ENCODE measurements at places on chromosomes 2 and 18.

DNA sequence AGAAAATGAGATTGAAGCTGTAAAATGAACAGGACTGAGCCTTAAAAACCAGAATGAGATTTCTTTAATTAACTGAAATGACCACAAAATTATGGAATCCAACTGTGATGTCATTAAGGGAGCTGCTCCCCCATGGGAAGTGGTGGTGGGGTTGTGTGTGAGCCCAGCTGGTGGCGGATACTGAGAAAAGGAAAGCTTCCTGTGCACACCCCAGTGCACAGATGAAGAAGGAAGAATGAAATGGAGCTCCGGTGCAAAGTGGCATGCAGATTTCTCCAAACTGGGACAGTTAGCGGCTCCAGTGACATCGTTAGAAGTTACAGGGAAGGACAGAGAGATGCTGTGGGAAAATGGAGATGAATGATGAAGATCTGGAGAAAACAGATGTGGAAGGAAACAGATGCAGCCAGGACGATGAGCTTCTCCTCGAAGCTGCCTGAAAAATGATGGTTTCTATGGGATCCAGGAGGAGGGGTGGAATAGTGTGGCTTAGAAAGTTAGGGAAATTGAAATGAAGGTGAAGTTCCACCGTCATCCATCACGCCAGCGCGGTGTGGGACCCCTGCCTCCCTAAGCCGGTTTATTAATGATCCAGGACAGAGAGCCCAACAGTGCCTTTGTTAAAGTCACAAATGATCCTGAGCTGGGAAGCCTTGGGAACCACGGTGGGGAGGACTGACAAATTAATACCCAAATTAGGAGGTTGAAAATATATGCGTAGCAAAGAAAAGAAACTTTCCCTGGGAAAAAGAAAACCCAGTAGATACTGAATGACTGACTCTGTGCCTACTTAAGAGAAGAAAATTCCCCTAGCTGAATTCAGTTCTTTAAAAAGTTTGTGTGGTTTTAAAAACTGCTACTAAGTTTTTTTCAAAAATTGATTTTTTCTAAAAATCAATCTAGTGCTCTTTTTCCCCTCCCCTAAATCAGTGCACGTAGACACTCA, 77.2 kb downstream of the TSN start:
- no peak for DNase-seq

DNA sequence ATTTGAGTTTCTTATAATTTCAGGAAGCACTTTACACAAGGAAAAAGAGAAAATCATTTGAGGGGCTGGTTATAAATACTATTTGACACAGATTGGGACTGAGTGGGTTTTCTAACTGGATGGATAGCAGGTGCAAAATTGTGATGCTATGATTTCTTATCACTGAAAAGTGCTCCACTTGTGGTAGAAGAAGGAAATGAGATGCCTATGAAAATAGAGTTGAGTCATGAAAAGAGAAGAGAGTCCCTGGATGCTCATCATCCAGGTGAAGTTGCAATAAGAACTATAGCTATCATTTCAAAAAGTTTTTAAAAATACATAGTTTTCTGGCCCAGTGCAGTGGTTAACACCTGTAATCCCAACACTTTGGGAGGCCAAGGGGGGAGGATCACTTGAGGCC, 39.4 kb upstream of the NFE2L2 start:
- DNase-seq: no peak

GRCh38 chr2:9539531-9539930, 16.1 kb downstream of the ADAM17 start:
- no peak for DNase-seq

- no peak for DNase-seq
These were observed 171.6 kb downstream of the MBD2 start for GRCh38 chr18:54052732-54053429.

- DNase-seq: no peak
These were observed 52.3 kb downstream of the RPE start for GRCh38 chr2:210054696-210055095.

DNA sequence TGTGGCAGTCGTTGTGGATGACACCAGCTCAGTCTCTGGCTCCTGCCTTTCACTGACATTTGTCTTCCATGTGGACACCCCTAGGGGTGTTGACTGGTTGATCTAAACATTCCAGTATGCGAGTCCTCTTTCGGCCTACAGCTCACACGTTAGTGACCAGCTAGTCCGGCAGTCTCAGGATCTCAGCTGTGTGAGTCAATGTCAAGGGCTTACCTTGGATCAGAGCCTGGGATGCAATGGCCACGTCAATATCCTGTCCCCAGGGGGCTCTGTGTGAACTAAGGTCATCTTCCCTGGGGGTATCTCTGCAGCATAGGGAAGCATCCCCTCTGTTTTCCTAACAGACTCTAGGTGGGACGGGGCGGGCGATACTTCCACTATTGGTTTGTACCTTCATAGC, 35.1 kb upstream of the YWHAQ start:
- DNase-seq: no peak

All from NCI-H1092 (cell line).